ENCODE measurements at places on chromosomes 7 and 10.

DNA sequence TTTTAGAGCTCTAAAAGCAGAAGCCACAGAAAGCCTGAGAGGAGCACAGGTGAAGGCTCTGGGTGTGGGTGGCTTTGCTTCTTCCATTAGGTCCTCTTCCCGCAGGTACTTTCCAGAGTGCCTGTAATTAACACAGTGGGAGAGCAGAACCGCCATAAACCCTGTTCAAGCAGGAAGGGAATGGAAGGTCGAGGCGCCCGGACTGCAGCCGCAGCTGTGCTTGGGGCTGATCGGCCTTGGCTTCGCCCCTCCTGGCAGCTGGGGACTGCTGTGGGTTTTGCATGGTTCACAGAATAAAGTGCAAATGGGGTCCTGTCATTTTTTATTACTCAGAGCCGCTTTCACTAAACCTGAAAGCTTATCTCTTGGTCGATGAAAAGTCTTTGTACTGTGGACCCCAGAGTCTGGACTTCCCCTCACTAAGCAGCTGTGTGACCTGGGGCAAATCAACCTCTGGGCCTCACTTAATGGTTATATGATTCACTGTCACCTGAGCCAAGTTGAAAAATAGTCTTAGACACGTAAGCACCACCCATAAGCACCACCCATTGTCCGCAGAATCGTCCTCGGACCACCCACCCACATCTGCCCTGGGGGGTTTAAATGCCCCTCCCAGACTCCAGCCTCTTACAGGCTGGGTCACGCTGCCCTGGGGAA, 100.9 kb downstream of the XRCC2 start:
- DNase-seq = peak; percentile 90

DNA sequence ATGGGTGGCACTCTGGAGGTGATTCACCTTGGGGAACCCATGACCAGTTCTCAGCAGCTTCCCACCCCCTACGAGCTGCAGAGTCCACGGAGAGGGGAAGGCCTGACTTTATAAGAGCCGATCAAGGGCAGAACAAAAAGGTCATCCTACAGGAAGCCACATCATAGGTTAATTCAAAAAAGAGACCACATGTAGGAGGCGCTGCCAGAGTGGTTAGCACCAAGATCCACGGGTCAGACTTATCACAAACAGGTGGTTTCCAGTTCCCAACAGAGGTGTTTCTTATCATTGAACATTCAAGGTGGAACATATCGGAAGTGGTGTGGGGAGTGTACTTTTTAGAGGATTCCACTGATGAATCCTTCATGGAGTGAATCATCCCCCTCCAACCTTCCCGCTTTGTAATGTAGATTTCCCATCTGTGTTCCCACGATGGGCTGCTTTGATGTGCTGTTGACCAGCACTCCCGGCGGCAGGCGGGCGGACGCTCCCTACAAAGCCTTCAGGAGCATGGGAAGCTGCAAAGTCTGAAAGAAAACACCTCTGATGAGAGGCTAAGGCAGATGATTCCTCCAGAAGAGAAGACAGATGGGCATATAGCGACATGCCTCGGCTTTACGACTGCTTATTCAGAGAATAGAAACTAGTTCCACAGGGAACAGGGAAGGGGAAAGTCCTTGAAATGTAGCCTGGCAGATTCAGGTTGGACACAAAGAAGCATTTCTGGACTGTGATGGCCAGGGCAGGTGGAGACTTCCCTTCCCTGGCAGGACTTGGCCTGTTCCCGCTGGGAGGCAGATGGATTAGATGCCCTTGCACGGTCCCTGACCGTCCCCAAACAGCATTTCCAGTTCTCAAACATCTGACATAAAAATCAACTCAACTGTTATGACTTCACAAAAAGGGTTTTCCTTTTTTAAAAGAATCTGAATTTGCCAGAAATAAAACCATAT, 66.5 kb downstream of the AFAP1L2 start:
- DNase-seq = no peak

DNA sequence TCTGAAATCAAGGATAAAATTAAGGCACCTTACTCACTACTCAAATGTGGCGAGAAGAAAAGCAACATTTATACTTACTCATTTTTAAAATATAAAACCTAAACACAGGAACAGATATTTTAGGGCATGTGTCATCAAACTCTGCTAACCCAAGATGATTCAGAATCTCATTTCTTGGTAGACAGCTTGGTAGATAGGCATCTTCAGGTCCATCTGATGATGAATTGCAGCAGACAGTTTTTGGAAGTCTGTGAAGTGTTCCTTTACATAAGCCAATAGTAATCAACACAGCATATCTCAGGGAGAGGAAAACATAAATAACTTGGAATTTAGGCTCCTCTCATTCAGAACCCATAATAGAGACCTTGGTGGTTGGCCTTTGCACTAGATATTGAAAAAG, 3.4 kb downstream of the HIPK2 start:
- DNase-seq = no peak

DNA sequence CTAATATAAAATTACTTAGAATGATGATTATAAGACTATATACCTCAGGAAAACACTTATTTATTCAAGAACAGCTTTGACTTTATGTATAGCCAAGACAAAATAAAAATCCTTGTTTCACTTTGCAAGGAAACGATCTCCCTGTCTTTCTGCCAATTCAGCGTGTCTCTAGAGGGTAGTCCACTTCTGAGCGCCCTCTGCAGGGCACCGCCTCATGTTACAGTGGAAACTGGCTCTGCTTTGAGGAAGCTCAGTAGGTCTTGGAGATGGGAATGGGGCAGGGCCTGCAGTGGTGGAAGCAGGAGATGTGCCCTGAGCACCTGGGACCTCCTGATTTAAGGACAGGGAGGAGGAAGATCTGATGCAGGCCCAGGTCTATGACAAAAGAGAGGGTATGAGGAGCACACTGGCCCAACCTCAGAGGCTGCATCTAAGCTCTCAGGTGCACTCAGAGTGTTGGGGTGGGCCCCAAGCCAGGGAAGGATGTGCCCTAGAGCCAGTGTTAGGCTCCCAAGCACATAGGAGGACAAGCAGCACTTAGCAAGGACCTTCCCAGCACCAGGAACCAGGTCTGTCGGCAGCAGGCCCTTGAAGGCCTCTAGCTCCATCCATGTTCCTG, 481.0 kb downstream of the TNS3 start:
- DNase-seq = no peak

DNA sequence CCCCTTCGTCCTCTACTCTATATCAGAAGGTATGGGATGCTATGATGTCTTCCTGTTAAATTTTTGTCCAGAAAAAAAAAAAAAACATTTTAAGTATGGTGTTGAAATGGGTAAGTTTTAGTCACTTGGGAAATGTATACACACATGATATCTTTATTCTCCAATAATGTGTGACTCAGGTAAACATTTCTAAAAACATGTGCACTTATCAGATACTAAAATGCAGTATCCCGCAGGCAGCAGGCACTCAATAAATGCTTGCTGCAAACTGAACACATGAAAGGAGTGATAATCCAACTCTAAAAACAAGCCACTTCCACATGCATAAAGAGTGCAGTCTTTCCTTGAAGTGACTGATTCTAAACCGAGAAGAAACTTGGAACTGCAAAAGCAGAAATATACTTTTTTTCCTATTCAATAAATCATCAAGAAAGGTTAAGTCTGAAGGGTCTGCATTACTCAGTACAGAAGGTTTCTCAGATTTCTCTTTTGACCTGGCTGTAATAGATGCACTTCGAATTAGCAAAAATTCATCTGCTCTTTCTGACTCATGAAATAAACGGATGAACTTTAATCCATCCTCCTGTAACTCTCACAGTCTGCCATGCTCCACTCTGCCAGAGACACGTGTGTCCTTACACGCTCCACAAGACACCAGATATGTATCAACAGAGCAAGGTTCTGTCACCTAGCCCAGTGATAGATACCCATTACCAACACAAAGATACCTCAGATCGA, 84.0 kb downstream of the HIPK2 start:
- DNase-seq = no peak

DNA sequence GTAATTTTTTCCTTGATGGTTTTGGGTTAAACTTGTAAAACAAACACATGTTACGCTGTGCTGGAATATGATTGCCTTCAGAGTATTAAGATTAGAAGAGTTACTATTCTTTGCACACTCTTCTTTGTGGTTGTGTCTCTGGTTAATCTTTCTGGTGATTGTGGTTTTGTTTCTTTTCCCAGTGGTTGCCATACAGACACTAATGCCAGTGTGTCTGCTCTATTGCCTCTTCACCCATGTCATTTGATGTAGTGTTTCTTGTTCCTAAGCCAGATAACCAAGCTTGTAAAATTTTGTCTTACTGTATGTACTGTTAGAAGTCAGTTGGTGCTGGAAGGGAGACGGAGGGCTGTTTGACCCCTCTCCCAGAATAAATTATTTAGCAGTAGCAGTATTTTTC, 124.8 kb downstream of the PHTF2 start:
- DNase-seq = no peak

GRCh38 chr10:108069096-108069495, 904.6 kb upstream of the SORCS1 start:
- DNase-seq = no peak

GRCh38 chr10:95941115-95941514, 33.3 kb downstream of the CC2D2B start:
- no peak for DNase-seq

DNA sequence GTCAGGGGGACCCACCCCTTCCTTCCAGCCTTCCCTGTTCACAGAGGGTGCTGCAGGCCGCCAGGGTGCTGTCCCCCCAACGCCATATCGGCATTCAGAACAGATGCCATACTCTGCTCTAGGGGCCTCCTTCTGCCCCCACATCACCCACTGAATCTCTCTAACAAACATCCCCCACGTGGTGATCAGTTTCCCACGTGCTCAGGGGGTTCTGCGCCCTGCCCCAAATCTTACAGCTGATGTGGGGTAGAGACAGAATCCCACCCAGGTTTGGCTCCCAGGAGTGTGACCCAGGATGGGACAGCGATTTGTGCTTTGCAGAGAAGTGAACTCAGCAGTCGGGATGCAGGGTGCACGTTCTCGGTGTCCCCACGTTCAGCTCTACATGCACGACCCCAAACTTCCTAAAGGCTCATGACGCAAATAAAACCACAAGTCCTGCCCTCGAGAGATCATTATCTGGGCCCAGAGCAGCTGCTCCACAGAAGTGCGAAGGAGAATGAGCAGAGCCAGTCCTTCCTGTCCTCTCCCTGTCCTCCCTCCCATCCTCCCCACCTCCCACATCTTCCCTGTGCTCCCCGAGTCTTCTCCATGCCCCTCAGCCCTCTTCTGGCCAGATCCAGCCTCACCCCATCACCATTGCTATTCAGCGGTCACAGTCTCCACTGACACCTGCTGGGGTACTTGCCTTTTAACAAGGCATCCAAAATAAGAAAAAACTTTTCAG, 423.4 kb downstream of the DNAJB6 start:
- no peak for DNase-seq

DNA sequence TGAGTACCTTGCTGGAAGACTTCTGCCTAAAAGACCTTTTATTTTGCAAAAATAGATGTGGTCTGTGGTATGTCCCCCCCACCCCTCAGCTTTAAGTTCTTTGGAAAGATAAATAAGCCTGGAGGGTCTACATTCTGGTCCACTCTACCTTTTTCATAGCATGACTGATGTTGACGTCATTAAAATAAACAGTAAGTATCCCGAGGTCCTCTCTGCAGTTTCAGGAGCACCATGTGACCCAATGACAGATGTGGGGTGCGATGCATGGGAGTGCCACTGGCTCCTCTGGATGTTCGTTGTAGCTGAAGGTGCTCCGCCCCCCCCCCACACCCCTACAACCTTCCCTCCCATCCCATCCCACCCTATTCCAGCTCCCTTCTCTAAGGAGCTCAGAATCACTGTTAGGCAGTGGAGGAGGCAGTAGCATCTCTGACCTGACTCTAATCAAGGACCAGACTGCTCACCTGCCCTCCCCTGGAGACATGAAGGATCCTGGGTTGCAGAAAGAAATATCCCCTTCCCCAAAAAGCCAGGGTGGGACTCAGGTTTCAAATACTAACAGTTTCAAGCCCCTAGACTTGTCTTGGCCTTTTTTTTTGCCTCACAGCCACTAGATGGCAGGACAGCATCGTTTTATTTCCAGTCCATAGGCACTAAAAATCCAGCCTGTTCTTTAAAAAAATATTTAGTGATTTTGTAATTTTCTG, 25.1 kb downstream of the CASP7 start:
- peak; percentile 83 for DNase-seq

- DNase-seq = peak; percentile 2
Measured at GRCh38 chr7:36723951-36724664, at the start of gene AOAH. TSS of gene AOAH (minus strand) at chr7:36724494. CDS start at chr7:36724148, 346 bp downstream.

DNA sequence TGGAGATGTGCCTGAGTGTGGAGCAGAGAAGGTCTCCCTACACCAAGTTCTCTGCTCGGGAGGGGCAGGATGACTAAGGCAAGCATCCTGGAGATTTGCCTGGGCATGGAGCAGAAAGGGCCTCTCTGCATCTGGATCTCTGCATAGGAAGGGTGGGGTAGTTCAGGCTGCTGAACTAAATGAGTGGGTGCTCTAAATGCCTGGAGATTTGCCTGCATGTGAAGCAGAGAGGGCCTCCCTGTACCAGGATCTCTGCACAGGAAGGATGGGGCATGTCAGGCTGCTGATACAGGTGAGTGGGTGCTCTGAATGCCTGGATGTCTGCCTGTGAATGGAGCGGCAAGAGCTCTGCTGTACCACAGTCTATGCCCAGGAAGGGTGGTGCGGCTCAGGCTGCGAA, 680.7 kb downstream of the SUGCT start:
- no peak for DNase-seq

- no peak for DNase-seq
Measured at GRCh38 chr10:15374156-15374555, 3.1 kb upstream of the FAM171A1 start.

DNA sequence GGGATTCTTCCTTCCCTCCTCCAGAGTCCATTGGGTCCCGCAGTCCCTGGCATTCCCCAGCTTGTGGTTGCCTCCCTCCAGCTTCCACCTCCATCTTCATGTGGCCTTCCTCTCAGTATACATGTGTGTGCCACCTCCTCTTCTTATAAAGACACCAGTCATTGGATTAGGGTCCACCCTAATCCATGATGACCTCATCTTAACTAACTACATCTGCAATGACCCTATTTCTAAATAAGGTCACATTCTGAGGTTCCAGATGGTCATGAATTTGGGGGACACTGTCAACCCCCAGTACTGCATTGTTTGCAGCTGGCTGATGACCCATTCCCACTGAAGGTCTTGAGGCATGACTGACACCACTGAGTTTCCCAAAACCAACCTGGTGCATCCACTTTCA, 99.0 kb downstream of the PTPRE start:
- no peak for DNase-seq

GRCh38 chr10:31885971-31886370, 42.7 kb downstream of the ARHGAP12 start:
- DNase-seq = no peak

DNA sequence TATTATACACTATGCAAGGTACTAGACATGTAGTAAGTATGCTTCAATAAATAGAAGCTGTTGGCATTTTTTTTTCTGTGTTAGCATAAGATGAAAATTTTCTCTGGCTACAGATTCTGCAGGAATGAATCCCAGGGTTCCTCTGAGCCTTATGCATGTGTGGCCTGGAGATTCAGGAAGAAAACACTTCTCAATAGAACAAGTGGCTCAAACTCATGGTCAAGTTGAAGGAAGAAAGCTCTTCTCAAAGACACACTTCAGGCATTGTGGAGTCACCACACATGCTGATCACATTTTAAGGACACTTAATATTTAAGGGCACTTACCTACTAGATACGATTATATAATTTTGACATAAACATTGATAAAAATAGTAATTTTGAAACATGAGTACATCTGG, 19.5 kb downstream of the DNAH11 start:
- DNase-seq = no peak

Measured in eye (tissue), 1 donor.